Transverse colon (tissue), 4 donors: ENCODE measurements at places on chromosomes 3 and 15. TPM values are rescaled to one million over a fixed set of nuclear protein-coding genes. Genes with fewer than 3 reads are reported as not detected.

DNA sequence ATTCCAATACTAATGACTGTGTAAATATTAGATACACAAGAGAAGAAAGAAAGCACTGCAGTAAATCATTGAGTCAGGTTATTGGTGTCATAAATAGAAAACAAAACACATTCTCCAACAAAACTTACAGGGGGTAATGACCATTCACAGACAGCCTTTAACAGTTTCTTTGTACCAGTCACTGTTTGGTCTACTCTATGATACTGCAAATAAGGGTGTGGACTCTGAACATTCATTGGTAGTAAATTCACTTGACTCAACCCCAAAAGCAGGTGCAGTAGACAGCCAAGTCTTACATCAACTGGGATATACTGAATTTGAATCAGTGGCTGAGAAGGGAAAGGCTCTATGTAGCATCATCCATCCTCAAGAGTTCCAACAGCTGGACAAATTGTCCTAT, 463.5 kb downstream of the FOXP1 start:
- DNase-seq, result no peak

The LRRC2 gene
- 2.0 TPM for total RNA-seq

- DNase-seq, result no peak
These were observed 4.0 kb upstream of the PLAAT1 start for GRCh38 chr3:193237030-193237429.

The CLDN18 gene
- total RNA-seq, result not detected

DNA sequence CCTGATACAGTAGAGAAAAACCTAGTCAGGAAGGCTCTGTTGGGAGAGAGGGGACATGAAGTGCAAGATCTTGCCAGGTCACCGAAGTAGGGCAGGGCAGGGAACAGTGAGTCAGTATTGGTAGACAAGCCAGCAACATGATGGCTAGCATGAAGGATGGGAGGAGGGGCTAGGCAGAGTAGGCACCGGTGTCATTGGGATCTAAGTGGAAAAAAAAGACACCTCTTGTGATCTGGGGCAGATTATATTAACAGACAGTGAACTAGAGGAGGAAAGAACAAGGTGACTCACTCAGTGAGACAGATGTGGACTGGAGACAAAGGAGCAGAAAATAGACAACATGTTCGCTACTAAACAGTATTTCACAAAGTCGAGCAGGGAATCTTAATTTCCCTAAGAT, 149.2 kb upstream of the SLC24A5 start:
- DNase-seq, result no peak

The CPNE9 gene
- not detected for total RNA-seq

DNA sequence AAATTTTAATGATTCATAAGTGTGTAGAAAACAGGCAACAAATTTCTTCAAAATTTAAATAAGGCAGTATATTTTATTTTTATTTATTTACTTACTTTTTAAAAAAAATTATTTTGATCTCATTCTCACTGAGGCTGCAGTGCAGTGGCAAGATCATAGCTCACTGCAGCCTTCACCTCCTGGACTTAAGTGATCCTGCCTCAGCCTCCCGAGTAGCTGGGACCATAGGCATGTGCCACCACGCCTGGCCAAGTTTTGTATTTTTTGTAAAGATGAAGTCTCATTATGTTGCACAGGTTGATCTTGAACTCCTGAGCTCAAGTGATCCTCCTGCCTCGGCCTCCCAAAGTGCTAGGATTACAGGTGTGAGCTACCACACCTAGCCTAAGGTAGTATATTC, 61.2 kb upstream of the XRN1 start:
- DNase-seq, result no peak

The SCG5 gene
- 1.6 TPM for total RNA-seq

GRCh38 chr3:156898296-156898880, 72.2 kb downstream of the LEKR1 start:
- no peak for DNase-seq

- DNase-seq, result peak; percentile 82
These were observed 23.5 kb upstream of the RAP2B start for GRCh38 chr3:153138276-153139210.

- DNase-seq, result no peak
These were observed 241.3 kb upstream of the SETMAR start for GRCh38 chr3:4061783-4062360.

The CCDC13 gene
- 0.27 TPM for total RNA-seq

DNA sequence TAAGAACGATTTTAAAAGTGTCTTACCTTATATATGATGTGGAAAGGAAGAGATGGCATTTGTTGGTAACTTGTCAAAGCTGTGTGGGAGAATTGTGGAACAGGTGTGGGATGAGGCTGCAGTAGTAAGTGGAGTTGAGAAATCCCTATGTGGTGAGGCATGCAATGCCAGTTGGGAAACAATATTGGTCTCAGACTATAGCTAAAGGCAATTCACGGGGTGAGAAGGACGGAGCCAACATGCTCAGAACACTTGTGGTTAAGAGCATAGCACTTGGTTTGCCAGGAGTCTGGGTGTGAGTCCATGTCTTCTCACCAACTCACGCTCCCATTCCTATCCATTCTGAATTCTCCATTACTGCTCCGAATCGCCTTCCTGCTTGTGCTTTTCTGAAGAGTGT, 615.6 kb upstream of the ADAMTS9 start:
- DNase-seq, result no peak

- DNase-seq, result peak; percentile 9
These were observed 212.3 kb downstream of the FGF12 start for GRCh38 chr3:192514754-192515663.

DNA sequence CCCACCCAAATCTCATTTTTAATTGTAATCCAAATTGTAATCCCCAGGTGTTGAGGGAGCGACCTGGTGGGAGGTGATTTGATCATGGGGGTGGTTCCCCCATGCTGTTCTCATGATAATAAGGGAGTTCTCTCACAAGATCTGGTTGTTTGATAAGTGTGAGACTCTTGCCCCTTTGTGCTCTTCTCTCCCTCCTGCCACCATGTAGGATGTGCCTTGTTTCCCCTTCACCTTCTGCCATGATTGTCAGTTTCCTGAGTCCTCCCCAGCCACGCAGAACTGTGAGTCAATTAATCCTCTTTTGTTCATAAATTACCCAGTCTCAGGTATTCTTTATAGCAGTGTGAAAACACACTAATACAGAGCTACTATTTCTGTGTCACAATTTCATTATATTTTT, 88.7 kb downstream of the NCEH1 start:
- DNase-seq, result no peak

- no peak for DNase-seq
These were observed 198.3 kb downstream of the NAALADL2 start for GRCh38 chr3:175057401-175057800.

The MYO5A gene
- total RNA-seq, result 15.3 TPM

- DNase-seq, result no peak
These were observed 118.5 kb upstream of the SAMMSON start for GRCh38 chr3:69881051-69881450.

The LRRC28 gene
- 60.0 TPM for total RNA-seq

DNA sequence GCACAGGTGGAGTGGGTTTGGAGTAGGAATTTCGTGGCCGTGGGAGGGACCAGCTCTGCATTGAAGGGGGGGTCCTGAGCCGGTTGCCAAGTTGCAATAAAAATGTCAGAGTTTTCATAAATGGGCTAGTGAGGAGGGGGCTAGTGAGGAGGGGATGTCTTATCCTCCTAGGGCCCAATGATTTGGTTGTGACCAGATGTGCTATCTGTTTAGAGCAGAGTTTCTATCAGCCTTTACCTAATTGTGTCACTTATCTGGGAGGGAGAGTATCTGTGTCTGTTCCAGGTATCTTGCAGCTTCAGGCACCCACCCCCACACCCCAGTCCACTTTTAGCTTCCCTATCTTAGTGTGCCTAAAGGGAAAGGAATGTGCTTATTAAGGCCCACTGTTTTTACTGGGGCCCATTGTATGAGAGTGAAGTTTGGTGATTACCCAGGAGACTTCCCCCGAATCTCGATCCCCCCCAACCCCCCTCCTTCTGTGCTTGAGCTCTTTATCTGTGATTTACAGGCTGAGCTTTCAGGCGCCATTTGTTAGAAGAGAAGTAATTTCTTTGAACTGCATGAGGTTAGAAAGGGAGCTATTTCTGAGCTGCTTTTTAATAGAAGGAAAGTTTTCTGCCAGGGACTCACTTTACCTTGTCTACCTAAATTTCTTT, 42.6 kb downstream of the PPCDC start:
- no peak for DNase-seq

- DNase-seq, result peak; percentile 80
These were observed at the start of gene FAM81A for GRCh38 chr15:59437817-59438624. Gene FAM81A (plus strand): TSS chr15:59438186. CDS start chr15:59458627, 20,441 bp downstream.

GRCh38 chr3:56851966-56852884, 50.5 kb upstream of the ARHGEF3 start:
- no peak for DNase-seq

The CCDC32 gene
- 39.2 TPM for total RNA-seq

The CHRNA5 gene
- total RNA-seq, result not detected

The SPATA12 gene
- total RNA-seq, result not detected

The RAD18 gene
- 8.6 TPM for total RNA-seq

The NPHP3 gene
- total RNA-seq, result 83.0 TPM

The SPESP1 gene
- total RNA-seq, result not detected

GRCh38 chr15:36914960-36915808, 185.2 kb downstream of the MEIS2 start:
- no peak for DNase-seq

- no peak for DNase-seq
These were observed 162.5 kb upstream of the SOX2 start for GRCh38 chr3:181549266-181549665.

- no peak for DNase-seq
These were observed 45.6 kb downstream of the WNT5A start for GRCh38 chr3:55441499-55441898.

- no peak for DNase-seq
These were observed 507.0 kb downstream of the TBL1XR1 start for GRCh38 chr3:176690083-176690869.

The STRIT1 gene
- total RNA-seq, result 2.5 TPM

DNA sequence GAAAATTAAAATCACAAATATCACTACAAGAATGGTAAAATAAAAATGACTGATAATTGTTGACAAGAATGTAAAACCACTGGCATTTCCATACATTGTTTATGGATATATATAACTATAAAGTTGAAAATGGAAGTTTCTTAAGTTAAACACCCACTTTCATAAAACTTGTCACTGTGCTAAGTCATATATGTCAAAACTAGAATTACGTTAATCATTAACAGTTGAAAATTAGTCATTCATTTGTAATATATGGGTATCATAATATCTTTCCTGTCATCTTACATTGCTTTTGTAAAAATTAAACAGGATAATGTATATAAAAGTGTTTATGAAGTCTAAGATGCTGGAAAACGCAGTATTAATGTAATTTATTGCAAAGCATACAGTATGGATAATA, 1398.6 kb upstream of the ALCAM start:
- DNase-seq, result no peak

- DNase-seq, result no peak
These were observed 236.5 kb downstream of the RSL24D1 start for GRCh38 chr15:54960266-54960665.

- DNase-seq, result no peak
These were observed 34.0 kb downstream of the PLEKHO2 start for GRCh38 chr15:64875641-64876223.

DNA sequence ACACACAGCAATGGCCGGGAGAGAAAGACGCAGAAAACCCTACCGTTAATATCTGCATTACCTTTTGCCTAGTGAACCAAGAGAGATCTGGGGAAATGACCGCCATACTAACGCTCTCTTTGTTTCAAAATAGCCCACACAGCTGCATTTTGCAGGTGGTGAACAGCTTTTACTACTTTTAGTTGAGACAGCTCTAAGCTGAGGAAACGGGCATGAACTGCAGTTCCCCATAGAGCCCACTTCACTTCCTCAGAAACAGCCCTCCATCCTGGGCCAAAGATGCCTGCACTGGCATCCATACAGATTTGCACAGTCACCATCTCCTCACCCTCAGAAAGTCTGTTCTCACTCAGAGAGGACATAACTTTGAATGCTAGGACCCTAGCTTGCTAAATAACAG, 45.0 kb downstream of the ZNF860 start:
- no peak for DNase-seq

GRCh38 chr15:63626955-63627354, 29.8 kb downstream of the FBXL22 start:
- DNase-seq, result no peak

- DNase-seq, result no peak
These were observed 14.6 kb downstream of the HDAC11 start for GRCh38 chr3:13494463-13495350.

The TMEM212 gene
- total RNA-seq, result not detected

DNA sequence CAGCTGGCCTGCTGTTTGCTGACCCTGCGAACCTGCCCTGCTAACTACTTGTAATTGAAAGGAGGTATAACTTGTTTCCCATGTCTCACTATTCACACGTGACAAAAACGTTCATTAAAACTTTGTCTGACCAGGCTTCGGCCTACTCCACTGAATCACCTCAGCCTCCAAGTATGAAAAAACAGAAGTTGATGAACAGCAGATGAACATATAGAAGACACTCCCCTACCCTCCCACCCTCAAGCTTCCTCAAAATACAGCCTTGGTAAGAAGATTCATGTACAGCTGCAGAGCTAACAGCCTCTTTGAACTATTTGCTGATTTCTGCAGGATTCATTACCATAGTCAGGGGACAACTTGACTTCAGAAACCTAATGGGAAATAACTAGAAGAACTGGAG, 10.7 kb downstream of the RBM15B start:
- DNase-seq, result no peak

The GOLGA6L7 gene
- total RNA-seq, result not detected

GRCh38 chr3:103803787-103804186, 1369.0 kb downstream of the ZPLD1 start:
- no peak for DNase-seq

DNA sequence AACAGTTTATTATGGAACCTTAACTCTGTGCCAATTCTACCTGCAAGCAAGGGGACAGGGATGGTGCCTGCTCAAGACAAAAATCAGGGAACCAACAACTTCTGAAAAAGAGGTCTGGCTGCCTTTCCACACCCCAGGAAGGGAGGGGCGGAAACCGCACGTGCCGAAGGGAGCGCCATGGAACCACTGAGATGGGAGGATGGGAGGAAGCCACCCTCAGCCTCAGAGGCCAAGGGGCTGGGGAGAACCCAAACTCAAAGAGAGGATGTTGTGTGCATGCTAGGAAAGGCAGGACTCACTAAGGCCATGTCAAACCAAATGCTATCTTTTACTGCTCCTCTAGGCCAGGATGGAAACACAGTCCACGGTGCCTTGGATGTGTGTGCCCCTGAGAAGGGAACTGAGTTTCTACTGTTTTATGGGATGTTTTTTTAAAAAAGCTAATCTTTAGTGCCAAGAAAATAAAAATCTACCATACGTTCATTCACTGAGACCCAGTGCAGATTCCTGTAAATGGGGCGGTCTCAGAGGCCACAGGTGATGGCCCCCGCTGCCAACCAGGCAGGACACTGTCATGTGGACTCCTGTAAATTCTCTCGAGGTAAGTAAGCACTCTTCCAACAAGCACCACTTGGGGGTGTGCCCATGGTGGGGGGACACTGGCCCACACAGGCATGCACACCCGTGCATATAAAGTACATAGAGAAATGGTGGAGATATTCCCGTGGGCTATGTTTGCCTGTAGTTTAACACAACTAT, 20.5 kb downstream of the SRPRB start:
- DNase-seq, result no peak

The SLC6A6 gene
- 7.9 TPM for total RNA-seq

GRCh38 chr15:91611561-91612323, 241.8 kb upstream of the SLCO3A1 start:
- DNase-seq, result no peak

- DNase-seq, result no peak
These were observed 7.4 kb downstream of the CISH start for GRCh38 chr3:50604110-50604621.

GRCh38 chr15:57041416-57041815, 123.0 kb downstream of the TCF12 start:
- no peak for DNase-seq
